ENCODE measurements at places on chromosomes 3 and 15. TPM values are rescaled to one million over a fixed set of nuclear protein-coding genes. Genes with fewer than 3 reads are reported as not detected.
A peak's percentile ranks its signal among the peaks of the same experiment; 100 is the strongest.

Gene ACTR8
- total RNA-seq: 40.8 TPM

Gene GDPGP1
- 0.67 TPM for total RNA-seq

Gene CMTM6
- 70.2 TPM for total RNA-seq

DNA sequence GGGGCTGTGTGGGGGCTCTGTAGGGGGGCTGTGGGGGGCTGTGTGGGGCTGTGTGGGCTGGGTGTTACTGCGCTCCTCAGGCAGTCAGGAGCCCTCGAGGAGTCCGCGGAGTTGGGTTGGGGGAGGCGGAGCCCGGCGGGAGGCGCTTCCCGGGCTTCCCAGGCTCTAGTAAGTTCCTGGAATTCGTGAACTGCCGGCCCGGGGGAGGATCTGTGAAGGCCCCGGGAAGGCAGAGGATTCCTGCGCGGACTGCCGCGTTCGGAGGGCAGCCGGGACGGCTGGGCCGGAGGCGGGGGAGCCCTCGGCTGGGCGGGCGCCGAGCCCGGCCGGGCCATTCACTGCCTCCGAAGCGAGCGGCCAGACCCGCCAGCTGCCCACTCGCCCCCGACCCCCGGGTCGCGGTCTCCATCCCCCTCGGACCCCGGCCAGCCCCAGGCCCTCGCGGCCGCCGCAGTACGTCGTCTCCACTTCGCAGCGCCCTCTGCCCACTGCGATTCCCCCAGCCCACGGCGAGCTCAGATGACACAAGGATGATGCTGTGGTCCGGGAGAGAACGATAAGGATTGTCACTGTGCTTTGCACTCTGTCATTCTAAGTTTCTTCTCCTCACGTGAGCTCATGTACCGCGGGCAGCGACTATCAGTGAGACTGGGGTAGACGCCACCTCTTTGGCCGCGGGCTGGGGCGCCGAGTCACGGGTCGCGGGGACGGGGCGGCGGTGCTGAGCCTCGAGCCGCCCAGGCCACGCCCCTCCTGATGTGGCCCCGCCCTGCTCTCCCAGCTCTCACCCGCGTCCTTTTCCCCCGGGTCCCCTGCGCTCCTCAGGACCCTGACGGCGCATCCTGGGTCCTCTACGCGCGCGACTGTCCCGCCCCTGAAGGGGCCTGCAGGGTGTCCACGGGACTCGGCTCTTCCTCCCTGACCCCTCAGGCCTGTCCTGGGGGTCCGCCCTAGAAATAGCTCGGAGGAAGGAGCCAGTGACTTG is 65.3 kb downstream of the KLF13 start:
- H3K27ac ChIP-seq: no peak overlapping the region
- DNase-seq: peak; percentile 81
- no peaks in the 10 kb centered on the region for H3K4me1 ChIP-seq
- no peaks in the 10 kb centered on the region for H3K36me3 ChIP-seq

GRCh38 chr3:189680723-189681122 is 49.5 kb downstream of the TP63 start:
- DNase-seq: no peak
- no peaks in the 10 kb centered on the region for H3K36me3 ChIP-seq
- H3K4me3 ChIP-seq: no peak overlapping the region

DNA sequence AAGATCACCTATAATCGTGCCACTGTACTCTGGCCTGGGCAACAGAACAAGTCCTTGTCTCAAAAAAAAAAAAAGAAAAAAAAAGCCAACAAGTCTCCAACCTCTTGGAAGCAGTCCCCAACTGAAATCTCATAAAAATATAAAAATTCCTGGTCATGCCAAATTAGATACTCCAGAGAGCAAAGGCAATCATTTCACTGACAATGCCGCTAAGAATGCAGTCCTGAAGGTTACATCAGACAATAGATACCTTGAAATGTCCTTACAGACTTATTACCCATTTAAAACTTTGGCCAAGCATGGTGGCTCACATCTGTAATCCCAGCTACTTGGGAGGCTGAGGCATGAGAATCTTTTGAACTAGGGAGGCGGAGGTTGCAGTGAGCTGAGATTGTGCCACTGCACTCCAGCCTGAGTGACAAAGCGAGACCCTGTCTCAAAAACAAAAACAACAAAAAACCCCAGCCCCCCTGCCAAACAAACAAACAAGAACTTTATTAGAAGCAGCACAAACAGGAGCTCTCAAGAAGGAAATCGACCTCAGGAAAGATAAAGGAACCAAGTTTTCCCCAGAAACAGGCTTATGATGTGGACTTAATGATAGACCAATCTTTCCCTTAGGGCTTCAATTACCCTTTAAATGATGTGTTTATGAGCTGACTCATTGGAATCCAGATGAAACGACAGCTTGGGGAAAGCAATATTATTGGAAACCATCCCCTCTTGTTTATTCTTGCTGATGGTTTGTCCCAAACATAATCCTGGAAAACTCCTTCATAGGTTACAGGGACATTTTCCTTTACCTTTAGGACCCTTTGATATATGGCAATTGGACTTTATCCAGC is 53.1 kb upstream of the XCR1 start:
- no peak overlapping the region for H3K27ac ChIP-seq
- H3K4me1 ChIP-seq: no peaks in the 10 kb centered on the region
- no peaks in the 10 kb centered on the region for H3K27me3 ChIP-seq
- H3K4me3 ChIP-seq: no peak overlapping the region
- no peaks in the 10 kb centered on the region for H3K36me3 ChIP-seq
- DNase-seq: no peak

GRCh38 chr3:23390446-23390845 is 187.3 kb downstream of the UBE2E2 start:
- no peak overlapping the region for H3K4me3 ChIP-seq
- no peaks in the 10 kb centered on the region for H3K27me3 ChIP-seq
- no peak for DNase-seq
- no peaks in the 10 kb centered on the region for H3K36me3 ChIP-seq
- no peak overlapping the region for H3K27ac ChIP-seq

GRCh38 chr15:29268706-29269484 is 727 bp downstream of the NSMCE3 start:
- H3K27me3 ChIP-seq: no peaks in the 10 kb centered on the region
- DNase-seq: peak; percentile 57
- H3K4me1 ChIP-seq: peaks cover 16% of the 10 kb centered on the region
- H3K36me3 ChIP-seq: no peaks in the 10 kb centered on the region

- no peak overlapping the region for H3K4me3 ChIP-seq
- peaks cover 18% of the 10 kb centered on the region for H3K4me1 ChIP-seq
- H3K36me3 ChIP-seq: no peaks in the 10 kb centered on the region
- no peak for DNase-seq
- H3K27me3 ChIP-seq: no peaks in the 10 kb centered on the region
Measured at GRCh38 chr3:107208796-107209195, 168.4 kb upstream of the CCDC54 start.

DNA sequence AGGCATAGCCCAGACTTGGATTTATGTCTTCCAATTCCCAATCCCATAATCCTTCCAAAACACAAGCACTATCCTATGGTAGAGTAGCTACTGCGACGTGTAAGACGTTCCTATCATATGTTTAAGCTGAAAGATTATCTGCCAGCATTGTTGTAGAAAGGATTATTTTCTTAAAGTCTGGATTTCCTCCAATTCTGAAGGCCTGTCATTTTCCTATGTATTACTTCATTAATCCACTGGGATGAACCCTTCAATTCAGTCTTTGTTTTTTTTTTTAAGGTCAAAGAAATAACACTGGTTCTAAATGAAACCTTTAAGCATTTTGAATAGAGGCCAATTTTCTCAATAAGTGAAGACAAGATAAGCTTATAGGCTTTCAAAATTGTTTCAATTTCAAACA is 289.0 kb downstream of the SLC9A9 start:
- no peak overlapping the region for H3K4me3 ChIP-seq
- no peaks in the 10 kb centered on the region for H3K4me1 ChIP-seq
- H3K27me3 ChIP-seq: no peaks in the 10 kb centered on the region
- no peak for DNase-seq

DNA sequence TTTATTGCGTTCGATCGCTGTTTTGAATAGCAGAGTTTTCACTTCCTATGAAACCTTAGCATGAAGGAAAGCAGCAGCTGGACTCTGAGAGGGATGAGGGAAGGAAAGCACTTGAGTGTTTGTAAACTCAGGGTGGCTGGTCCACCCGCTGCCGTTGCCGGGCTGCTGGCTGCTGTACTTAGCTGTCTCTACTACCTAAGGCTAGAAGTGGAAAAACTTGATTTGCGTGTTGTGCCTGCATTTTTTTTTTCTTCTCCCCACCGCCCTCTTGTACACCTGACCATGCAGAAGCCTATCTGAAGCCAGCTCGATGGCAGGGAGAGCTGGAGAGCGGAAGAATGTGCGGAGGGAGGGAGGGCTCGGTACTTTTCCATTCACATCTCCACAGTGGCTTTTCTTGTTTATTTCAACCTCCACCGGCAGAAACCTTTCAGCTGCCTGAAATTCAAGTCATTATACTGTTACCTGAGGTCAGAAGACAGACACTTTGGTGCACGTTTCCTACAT is 4.8 kb upstream of the BCL6 start:
- peak overlapping the region; percentile 28 for H3K4me3 ChIP-seq
- H3K27ac ChIP-seq: no peak overlapping the region
- H3K4me1 ChIP-seq: peaks cover 47% of the 10 kb centered on the region
- no peaks in the 10 kb centered on the region for H3K27me3 ChIP-seq

GRCh38 chr3:38207254-38208003 is 42.1 kb downstream of the OXSR1 start:
- H3K4me3 ChIP-seq: no peak overlapping the region
- DNase-seq: no peak
- H3K36me3 ChIP-seq: no peaks in the 10 kb centered on the region

DNA sequence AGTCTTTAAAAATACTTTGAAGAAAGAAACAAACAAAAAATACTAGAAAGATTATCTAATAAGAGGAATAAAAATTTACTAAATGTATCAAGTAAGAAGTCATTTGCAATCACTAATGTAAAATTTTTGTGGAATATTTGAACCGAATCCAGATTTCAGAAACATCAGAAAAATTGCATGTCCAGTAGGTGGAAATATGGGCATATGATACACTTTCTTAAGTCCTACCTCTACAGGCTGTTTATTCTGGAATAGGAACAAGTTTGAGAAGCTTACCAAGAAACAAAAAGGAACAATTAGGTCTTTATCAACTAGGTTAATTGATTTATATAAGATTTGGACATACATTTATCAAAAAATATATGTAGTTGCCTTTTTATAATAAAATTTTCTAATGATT is 292.9 kb upstream of the ROBO1 start:
- no peak overlapping the region for H3K4me3 ChIP-seq
- no peaks in the 10 kb centered on the region for H3K4me1 ChIP-seq
- H3K27me3 ChIP-seq: no peaks in the 10 kb centered on the region
- H3K27ac ChIP-seq: no peak overlapping the region

GRCh38 chr3:16828815-16829214 is 55.9 kb upstream of the PLCL2 start:
- H3K36me3 ChIP-seq: no peaks in the 10 kb centered on the region
- H3K4me1 ChIP-seq: no peaks in the 10 kb centered on the region
- H3K4me3 ChIP-seq: no peak overlapping the region

DNA sequence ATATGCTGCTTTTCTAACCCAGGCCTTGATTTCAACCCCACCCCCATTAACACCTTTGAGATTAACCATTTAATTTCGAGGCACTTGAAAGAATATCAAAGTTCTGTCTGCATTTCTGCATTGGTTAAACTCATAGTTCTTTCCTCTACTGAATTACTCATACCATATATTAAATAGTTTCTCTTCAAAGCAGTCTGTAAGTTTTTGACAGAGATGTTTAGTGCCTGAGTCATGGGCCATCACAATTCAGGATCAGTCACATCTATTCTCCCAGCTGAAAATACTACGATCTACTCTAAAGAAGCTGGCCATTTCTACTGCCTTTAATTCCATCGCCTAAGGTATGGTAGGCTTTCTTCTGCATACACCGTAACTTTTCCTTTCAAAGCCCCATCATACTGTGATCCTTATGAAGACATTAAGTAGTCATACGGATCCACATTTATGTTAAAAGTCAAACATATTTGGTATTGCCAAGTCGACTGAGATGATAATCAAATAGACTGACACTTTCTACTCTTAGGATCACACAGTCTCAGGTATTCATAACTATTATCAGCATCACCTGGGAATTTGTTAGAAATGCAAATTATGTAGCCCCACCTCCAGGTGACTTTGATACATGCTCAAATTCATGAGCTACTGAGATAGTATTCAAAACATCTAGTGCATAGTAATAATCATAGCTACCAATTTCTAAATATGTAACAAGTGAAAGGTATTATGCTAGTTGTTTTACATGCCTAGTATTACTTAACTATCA is 489.4 kb upstream of the IL12A start:
- H3K27ac ChIP-seq: no peak overlapping the region
- H3K4me3 ChIP-seq: no peak overlapping the region
- H3K27me3 ChIP-seq: no peaks in the 10 kb centered on the region
- no peaks in the 10 kb centered on the region for H3K4me1 ChIP-seq
- no peak for DNase-seq
- no peaks in the 10 kb centered on the region for H3K36me3 ChIP-seq

- H3K27me3 ChIP-seq: no peaks in the 10 kb centered on the region
- no peak for DNase-seq
- no peak overlapping the region for H3K27ac ChIP-seq
- H3K4me3 ChIP-seq: no peak overlapping the region
Measured at GRCh38 chr3:60229502-60229901, 1021.8 kb downstream of the FHIT start.

GRCh38 chr3:128353991-128354687 is 112.6 kb downstream of the DNAJB8 start:
- H3K4me1 ChIP-seq: no peaks in the 10 kb centered on the region
- no peak for DNase-seq
- H3K27ac ChIP-seq: no peak overlapping the region
- no peaks in the 10 kb centered on the region for H3K36me3 ChIP-seq
- H3K27me3 ChIP-seq: no peaks in the 10 kb centered on the region

- H3K4me1 ChIP-seq: no peaks in the 10 kb centered on the region
- no peak overlapping the region for H3K4me3 ChIP-seq
- no peaks in the 10 kb centered on the region for H3K36me3 ChIP-seq
- H3K27me3 ChIP-seq: no peaks in the 10 kb centered on the region
- DNase-seq: no peak
Measured at GRCh38 chr15:31504462-31504839, 177.8 kb downstream of the KLF13 start.

- H3K36me3 ChIP-seq: no peaks in the 10 kb centered on the region
- H3K4me1 ChIP-seq: peaks cover 5% of the 10 kb centered on the region
- no peak overlapping the region for H3K27ac ChIP-seq
- H3K27me3 ChIP-seq: no peaks in the 10 kb centered on the region
Measured at GRCh38 chr3:188037195-188037718, 116.7 kb upstream of the LPP start.

Measured in neural progenitor cell (in vitro differentiated cells).